ENCODE measurements at places on chromosomes 2 and 18.

DNA sequence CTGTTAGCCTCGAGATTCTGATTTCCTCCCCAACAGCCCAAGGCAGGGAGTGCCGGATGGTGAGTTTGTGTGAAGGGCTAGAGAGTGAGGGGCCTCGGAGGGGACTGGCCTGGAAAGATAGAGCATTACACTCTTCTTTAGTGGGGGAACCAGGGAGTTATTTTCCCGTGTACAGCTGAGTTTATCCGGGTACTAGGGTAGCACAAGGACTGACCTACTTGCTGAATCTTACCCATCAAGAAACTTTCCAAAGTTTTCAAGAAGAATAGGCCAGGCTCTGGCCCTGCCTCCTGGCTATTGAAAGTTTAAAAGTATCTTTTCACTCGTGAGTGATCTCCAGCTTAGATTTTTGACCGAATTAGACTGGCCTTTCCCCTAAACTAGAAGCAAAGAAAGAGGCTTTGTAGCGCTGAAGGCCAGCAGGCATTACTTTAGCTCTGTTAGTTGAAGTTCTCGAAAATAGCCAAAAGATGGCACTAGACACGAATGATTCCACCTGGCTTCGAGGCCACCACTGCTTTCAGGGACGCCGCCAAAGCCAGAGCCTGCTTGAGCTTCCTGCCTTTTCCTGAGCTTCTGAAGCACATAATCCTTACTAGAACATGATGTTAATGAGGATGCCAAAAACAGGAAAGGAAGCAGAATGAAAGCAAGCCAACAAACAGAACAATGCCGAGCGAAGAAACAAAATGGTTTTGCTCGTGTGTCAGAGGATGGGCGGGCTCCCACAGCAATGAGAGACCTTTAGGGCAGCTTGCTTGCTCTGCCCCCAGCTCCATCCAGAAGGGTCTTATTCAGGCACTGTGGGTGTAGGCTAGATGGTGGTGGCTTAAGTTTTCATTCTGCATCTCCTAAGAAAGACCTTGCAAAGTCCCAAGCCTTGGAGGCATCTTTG lies 55.8 kb downstream of the TSN start:
- DNase-seq, result peak; percentile 86

DNA sequence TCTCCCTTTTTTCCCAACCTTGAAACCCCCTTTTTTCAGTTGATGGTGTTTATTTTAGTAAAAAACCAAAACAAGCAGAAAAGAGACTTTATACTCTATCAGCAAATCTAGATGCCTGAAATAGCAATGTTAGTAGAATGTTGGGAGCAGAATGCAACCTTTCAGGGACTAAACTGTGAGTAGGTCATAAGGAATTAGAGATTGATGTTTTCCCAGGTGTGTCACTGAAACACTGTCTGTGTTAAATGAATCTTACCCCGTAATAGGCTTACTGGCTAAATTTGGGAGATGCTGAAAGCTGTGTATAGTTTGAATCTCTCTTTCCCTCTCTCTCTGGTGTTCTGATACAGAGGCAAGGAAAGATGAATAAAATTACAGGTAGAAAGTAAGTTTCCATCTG lies 43.8 kb downstream of the AGFG1 start:
- no peak for DNase-seq

DNA sequence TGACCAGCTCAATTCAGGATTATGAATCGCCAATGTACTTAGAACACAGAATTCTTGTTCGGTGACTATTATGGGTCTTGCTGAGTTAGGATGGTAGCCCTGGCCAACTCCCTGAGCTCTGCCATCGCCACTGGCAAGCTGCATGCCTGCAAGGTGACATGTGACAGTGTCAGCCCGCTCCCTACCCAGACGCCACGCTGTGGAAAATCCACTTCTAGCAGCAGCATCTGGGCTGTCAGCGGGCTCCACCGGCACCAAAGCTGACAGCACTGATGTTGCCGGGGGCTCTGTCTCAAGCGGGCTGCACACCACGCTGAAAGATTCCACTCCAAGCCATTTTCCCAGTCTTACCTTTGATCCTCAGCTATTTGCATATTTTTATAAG lies 100.7 kb downstream of the MYT1L start:
- no peak for DNase-seq

GRCh38 chr18:78996741-78997490 lies 17.3 kb downstream of the SALL3 start:
- no peak for DNase-seq

DNA sequence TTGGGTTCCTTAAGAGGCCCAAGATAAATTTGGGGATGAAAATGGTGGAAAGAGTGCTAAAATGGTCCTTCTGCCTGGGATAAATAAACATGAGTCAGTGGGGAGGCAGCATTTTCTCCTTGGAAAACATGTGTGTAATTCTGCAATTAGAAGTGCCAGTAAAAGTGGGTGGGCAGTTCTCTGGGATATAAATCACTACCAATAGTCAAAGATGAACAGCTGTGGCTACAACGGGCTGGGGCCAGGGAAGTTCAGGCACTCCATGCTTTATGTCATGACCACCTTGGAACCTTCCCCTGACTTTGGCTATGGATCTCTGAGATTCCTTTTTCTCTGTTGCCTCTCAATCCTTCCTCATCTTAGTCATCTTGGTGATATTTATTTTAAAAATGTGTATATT lies 56.5 kb upstream of the CYRIA start:
- no peak for DNase-seq

DNA sequence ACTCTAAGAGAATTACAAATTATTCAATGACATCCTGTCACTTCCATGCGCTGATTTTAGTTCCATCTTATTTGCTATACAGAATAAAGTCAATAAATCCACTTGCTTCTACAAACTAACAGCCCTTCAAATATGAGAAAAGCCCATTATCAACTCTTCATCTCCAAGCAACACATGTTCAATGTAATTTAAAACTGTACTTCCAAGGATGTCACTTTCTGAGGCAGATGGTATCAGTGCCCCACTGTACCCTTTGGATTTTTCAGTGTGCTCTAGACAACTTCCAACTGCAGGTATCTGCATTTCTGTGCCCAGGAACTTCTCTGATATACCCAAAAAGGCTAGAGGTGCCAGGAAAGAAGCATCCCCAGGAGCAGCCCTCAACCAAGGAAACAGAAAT lies 87.6 kb downstream of the SMAD2 start:
- DNase-seq, result no peak

DNA sequence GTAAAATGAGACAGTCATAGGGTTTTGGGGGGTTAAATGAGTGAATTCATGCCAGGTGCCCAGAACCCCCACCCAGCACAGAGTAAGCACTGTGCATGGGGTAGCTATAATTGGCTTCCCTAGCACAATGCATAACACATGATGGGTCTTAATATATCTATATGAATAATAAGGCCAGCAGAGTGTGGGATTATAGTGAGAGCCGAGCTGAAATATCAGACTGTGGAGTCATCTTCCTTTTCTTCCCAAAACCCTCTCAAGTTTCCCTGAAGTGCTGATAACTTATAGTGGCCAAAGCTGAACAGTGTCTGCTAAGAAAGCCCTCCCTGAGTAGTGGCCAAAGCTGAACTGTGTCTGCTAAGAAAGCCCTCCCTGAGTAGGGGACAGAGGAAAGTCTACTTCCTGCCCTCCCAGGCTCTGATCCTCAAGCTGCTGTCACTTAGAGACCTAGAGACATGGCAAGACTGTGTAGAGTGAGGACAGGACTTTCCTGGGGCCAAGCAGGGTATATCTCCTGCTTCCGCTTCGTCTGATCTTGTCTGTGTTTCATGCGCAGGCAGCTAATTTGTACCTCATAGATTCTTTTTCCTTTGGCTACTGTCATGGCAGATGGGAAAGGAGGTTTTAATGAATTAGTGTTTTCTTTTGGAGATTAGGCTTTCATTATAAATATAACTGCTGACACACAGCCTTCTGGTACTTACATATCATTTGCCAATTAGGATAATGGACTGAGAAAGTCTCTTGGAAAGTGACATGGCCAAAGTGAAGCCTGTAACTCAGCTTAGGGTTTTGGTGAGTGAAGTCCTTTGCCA lies 94.9 kb downstream of the FHOD3 start:
- peak; percentile 30 for DNase-seq

- no peak for DNase-seq
Measured at GRCh38 chr2:233479616-233480489, 86.7 kb downstream of the USP40 start.

DNA sequence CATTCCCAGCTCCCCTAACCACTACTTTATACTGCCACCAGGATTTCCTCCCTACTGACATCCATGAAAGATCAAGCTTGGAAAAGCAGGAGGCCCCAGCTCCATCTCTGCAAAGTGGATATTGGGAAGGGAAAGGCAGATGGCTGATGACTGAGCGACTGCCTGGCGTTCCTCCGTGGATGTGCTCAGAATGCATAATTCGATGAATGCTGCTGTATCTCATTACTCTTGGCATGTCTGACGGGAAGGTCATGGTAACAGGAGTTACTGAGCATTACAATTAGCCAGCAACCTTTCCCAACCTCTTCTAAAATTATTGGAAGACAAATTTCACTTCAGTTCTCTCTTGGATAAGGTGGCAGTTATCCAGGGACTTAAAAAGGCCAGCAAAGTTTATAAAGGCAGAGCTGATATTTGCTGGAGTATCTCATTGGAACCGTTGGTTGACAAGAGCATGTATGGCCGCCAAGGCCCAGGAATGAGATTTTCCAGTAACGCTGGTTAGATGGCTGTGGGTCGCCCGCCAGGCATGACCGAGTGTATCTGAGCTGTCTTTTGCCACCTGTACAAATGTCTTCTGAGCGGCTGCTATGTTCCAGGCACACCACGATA lies 34.5 kb downstream of the KCNE4 start:
- no peak for DNase-seq

DNA sequence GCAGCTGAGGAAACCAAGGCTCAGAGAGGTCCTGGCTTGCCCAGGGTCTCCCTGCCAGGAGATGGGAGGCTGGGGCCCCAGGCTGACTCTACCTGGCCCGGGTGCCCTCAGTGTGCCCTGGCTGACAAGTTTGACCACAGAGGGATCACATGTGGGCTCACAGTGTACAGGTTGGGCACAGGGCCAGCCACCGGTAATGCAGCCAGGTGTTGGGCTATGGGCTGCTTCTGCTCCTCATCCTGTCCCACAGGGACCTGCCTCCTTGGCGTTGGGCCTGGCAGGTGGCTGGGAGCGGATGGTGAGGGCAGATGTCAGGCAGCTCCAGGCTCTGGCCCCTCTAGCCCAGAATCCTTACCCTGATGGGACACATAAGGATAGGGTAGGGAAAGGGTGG lies 250.5 kb downstream of the LOXHD1 start:
- DNase-seq, result no peak

DNA sequence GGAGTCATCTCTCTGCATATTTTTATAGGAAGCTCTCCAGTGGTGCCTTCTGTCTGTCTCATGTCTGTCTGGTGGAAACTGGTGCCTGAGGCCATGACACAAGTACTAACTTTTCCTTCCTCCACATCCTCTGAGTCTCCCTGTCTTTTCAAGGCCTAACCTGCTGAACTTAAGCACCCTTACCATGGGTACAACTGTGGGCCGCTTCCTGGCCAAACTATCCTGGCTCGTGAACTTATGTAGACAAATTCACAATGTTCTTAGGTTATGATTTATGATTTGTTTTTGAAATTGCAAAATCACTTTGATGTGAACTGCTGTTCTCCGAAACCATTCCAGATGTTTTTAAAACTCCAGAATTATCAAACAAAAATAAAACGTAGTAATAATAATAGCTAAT lies 804.5 kb upstream of the POU3F3 start:
- no peak for DNase-seq

GRCh38 chr2:19932928-19933327 lies 31.1 kb upstream of the TTC32 start:
- no peak for DNase-seq

- peak; percentile 52 for DNase-seq
Measured at GRCh38 chr2:164896226-164896625, 54.6 kb upstream of the COBLL1 start.

GRCh38 chr2:240635998-240636547 lies 10.8 kb downstream of the GPR35 start:
- no peak for DNase-seq

DNA sequence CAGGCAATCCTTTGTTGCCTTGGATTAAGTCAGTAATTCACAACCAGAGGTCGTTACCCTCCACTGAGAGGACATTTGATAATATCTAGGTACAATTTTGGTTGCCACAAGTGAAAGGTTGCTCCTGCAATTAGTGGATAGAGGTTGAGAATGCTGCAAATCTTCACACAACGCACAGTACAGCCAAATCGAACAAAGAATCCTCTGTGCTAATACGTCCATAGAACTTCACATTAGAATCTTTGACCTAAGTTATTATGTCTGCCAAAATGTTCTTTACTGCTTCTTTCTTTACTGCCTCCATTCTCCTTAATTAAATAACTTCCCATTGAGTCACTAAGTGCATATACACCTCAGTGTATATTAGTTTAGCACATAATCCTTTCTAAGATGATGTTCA lies 879.5 kb downstream of the TRIB2 start:
- no peak for DNase-seq

DNA sequence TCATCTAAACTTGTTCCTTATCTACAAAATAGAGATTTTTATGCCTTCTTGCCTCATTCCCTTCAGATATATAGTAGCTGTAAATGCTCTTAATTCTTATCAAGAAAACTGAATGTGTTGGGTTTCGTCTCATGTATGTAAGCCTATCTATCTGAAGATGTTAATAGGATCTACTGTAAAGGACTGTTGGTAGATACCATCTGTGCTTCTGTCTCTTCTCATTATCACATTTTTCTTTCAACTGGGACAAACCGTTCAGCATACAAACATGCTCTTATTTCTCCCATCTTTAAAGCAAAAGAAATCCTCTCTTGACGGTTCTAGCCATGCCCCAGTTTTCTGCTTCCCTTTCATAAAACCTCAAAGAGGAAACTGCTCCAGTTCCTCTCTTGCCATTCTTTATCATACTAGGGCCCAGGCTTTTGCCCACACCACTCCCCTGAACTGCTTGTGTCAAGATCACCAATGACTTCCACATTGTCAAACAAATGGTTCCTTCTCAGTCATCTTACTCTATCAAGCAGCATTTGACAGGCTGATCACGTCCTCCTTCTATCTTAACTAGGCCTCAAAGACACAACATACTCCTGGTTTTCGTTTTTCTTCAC lies 88.7 kb downstream of the ARHGEF33 start:
- DNase-seq, result no peak

- DNase-seq, result no peak
Measured at GRCh38 chr2:54824567-54824966, 101.1 kb downstream of the EML6 start.

DNA sequence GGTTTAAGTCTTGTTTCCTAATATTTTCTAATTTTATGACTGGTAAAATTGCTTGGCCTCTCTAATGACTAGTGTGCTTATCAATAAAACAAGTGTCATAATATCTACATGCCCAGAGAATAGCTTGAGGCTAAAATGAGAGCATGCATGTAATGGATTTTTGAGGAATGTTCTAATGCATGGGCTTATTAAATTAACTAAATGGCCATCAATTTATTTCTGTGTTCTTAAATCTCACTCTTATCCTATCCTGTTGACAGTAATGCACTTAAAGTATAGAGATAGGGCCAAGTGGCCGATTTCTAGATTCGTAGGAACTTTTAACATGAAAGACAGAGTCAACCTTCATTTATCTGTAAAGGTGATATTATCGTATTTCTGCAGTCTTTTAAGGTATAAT lies 252.4 kb upstream of the COL3A1 start:
- no peak for DNase-seq
